HEK293T (cell line): ENCODE measurements at places on chromosomes 1 and 21.

DNA sequence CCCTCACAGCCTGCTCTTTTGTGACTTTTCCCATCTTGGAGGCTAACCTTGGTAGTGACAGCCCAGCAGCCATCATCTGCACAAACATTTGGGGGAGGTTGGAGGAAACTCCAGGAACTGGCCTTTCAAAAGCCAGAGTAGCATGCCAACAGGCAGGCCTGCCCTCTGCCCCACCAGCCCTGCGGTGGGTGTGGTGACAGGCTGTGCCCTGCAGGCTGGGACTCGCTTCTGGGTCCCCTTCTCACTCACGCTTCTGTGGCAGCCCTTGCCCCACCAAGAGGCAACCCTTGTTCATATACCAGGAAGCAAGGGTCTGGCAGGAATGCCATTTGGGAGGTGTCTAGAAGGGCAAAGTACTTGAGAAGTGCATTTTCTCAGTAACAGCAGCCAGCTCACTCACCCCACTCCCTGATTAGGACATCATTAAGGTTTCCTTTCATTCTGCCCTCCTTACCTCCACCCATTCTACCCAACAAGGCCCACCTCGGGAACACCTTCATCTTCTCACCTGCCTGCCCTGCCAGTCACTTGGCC lies 20.8 kb upstream of the FAM3B start:
- no peak for DNase-seq

- peak; percentile 87 for DNase-seq
These were observed at the start of gene LPAR3 for GRCh38 chr1:84892705-84893618. Gene LPAR3, minus strand, starts transcription at chr1:84893206. Its CDS starts 27,086 bp downstream, at chr1:84866120.

GRCh38 chr1:160519642-160520435 lies 3.2 kb downstream of the SLAMF6 start:
- DNase-seq: no peak

GRCh38 chr1:109371341-109371739 lies 26.4 kb downstream of the SORT1 start:
- no peak for DNase-seq

DNA sequence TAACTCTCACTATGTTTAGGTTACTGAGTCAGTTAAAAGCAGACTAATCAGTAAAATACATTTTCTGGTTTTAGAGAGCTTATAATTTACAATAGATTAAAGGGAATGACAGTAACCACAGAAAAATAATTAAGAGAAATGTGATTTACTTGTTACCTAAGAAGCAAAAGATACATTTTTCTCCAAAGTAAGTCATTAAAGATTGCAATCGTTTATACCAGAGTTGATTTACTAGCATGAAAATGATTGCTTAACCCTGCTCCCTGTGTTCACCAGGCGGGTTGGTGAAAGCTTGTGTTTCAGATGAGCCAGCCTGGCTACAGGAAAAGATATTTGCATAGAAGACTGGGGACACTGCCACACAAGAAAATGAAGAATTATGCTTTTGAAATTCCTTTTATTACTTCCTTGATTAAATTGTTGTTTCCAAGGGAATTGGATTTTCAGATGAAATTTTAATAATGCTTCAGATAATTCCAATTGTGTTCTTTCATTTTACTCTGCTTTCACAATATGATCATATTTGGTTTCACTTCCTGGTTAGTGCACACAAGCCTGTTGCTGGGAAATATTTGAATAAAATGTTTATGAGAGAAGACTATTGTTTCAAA lies 27.9 kb downstream of the LRRC8B start:
- DNase-seq: no peak

DNA sequence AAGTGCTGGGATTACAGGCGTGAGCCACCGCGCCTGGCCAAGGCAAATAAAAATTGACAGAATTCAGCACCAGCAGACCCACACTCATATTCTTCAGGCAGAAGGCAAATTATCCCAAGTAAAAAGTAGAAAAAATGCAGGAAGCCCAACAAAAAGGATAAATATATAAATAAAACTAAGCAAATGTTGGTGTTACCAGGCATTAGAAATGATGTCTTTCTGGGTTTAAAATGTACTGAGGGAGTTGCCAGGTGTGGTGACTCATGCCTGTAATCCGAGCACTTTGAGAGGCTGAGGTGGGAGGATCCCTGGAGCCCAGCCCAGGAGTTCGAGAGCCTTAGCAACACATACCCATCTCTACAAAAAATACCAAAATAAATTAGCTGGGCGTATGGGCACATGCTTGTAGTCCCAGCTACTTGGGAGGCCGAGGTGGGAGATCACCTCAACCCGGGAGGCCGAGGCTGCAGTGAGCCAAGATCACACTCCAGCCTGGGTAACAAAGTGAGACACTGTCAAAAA lies 6.3 kb downstream of the INTS11 start:
- DNase-seq: no peak

GRCh38 chr1:156115514-156116374 lies 1.2 kb downstream of the LMNA start:
- DNase-seq: no peak

GRCh38 chr1:92698932-92699331 lies 86.0 kb downstream of the EVI5 start:
- no peak for DNase-seq

- no peak for DNase-seq
These were observed 385.9 kb downstream of the DSCAM start for GRCh38 chr21:40461008-40461407.

DNA sequence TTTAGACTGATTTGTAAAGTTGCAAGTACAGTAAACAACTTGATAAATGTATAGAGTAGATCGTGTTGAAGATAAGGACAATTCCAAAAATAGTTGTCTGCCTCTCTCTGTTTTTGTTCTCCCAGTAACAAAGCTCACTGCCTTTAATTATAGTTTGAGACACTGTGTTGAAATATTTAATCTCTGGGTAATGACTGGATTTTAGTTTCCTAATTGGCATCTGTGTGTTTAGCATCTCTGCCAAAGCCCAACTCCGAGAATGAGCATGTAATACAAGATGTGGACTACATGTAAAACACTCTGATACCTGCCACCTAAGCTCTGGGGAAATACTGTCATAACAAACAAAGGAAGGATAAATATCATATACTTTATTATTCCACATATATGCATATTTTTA lies 27.7 kb upstream of the SDE2 start:
- no peak for DNase-seq

DNA sequence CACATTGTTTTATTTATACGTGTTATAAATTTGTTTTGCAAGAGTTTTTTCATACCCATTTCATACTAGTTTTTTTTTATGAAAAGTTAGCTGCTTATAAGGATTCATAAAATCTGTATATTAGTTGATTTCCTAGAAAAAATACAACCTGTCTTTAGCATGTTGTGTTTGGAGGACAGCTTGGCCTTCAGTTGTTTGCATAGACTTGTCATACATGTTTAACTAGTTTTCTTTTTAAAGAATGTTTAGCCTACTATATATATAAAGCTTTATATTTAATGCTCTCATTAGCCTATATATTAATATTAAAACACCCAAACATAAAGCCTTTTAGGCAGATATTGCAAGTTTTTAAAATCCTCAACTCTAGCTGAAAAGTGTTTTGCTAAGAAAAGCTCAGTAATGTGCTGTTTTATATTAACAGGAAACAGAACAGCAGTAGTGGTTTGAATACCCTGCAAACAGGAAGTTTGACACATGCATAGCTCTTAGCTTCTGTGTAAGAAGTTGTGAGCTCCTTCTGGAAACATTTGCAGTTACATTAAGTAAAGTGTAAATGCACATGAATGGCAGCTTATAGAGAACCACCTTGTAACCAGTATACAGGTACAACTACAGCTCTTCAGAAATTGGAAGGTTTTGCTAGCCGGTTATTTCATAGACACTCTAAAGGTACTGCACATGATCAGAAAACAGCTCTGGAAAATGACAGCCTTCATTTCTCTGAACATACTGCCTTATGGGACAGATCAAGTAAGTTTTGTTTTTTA lies at the start of gene PRKACB:
TSS of gene PRKACB (plus strand) at position 476 of the 770 bp plus-strand sequence. CDS start at position 567, 91 bp downstream.
- DNase-seq: no peak

- no peak for DNase-seq
These were observed 292.1 kb upstream of the SNX7 start for GRCh38 chr1:98369463-98369862.

DNA sequence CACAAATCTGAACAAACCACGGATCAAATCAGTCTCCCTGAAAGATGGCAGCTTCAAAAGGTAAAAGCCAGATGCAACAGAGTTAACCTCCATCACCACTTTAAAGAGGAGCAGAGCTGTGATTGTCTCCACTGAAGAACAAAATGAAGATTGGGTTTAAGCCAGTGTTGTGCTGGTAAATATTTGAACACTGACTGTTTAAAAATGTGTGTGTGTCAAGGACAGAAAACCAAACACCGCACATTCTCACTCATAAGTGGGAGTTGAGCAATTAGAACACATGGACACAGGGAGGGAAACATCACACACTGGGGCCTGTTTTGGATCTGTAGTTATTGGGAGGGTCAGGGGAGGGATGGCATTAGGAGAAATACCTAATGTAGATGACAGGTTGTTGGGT lies 83.9 kb downstream of the ST6GALNAC5 start:
- no peak for DNase-seq

DNA sequence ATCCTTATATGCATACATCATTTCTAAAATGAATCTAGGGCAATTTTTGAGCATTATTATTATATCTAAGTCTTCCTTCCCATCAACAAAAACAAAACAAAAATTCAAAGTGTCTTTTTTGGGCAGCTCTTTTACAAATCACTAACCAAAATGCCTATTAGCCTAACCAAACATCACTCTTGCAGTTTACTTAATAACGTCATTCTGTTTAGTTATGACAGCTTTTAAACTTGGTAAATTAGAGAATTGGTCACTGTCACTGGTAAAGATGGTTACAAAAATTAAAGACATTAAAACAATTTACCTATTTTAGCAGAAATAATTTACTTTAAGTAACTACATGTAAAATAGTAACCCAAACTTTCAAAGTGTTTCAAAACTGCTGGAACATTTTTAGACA lies 2.8 kb downstream of the ARHGAP29 start:
- DNase-seq: no peak

DNA sequence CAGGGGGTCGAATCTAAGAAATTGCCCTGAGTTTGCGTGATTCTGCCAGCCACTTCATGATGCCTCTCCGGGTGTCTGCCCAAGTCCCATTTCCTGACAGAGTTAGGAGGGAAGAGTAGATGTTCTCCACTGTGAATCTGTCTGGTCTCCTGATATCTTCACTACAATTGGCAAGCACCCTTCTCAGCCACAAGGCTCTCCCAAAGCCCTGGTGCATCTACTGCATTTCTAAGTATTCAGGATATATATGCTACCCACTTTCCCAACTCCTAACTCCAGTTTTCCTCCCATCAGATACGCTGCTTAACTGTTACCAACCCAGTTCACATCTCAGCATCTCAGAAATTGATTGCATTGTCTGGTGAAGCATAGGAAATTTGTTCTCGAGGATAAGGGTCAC lies 25.9 kb upstream of the OVAAL start:
- DNase-seq: no peak

DNA sequence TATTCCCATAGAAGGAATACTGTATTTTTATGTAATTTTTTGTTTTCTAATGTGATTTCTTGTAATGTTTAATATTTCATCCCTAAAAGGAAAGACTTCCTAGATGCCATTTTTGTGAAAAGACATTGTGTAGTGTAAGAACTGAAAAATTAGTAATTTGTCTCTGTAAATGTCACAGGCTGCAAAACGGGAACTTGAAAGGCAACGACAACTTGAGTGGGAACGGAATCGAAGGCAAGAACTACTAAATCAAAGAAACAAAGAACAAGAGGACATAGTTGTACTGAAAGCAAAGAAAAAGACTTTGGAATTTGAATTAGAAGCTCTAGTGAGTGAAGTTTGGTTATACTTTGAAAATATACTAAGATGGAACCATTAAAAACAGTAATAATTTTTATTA lies 132.2 kb downstream of the ITSN1 start:
- no peak for DNase-seq

DNA sequence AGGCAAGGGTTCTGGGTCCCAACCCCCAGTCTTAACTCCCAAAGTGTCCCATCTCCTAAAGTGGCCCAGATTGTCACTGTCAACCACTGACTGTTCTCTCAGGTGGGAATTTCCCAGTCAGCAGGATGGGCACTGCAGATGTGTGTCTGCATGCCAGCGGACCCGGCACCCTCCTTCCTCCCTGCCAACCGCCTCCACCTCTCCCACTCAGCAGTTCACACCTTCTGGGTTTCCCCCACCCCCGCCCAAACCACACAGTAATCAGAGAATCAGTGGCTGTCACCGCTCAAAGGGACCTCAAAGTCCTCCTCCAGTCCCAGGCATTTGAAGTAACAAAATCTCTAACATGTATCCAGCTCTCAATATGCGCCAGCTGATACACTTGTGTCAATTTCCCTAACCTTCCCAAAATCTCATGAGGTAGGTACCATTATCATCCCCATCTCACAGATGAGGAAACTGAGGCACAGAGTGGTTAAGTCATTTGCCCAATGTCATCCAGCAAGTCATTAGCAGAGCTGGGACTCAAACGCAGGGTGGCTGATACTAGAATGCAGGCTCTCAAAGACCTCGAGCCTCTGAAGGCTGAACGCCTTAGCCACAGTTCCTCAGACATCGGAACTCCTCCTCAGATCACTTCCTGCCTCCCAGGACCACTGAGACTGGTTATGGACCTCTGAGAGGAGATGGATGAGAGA lies 4.8 kb downstream of the RUNX3 start:
- no peak for DNase-seq

DNA sequence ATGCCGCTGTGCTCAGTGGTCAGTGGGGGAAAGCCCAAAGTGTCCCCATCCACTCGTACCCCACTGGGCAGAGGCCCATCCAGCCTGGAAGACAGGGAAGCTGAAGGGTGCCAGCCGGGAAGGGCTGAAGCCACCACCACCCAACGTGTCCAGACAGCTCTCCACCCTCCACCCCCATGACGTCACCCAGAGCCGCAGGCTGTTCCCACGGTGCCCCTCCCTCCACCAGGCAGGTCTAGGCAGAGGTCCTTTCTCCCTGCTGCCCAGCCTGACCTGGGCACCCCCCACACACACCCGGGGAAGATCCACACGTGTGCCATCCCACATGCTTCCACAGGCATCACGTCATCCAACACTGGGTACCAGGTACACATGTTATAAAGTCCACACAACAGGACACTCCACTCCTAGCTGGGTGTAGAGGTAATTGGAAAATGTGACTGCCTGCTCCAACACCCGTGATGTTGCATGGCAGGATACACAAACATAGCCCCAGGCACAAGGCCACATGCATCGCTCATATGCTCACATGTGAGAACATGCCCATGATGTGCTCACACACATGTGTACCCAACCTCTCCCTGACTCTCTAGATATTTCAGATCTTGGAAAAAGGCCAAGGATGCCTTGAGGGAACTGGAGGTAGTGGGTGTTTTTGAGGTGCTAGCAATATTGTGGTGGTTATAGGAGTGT lies 5.1 kb upstream of the ARHGAP30 start:
- no peak for DNase-seq

DNA sequence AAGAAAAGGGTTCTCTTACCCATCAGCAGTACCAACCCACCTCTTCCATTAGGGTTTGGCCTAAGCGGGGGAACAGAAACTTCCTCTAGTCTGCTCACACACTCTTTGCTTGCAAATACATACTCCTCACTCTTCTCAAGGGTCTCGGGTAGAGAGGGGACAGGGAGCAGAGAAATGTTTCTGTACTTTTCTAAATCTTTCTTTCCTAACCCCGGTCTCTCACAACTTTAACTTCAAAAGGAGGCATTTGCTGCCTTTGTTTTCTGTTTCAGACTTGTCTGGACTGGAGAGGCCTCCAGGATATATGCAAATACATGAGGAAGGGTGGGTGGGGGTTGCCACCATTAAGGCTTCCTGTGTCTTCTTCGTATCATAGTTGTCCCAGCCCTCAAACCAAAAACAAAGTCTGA lies 10.5 kb upstream of the LAX1 start:
- DNase-seq: no peak

- DNase-seq: no peak
These were observed 91.2 kb upstream of the NGF start for GRCh38 chr1:115429241-115429640.
